Activated CD4-positive, alpha-beta T cell treated with anti-CD3 and anti-CD28 coated beads, Interleukin-2, amount 50 U/mL, for 16 hours (primary cell): ENCODE measurements at places on chromosomes 4 and X.

- no peak for DNase-seq
Measured at GRCh38 chrX:68932611-68933010, 103.8 kb downstream of the EFNB1 start.

DNA sequence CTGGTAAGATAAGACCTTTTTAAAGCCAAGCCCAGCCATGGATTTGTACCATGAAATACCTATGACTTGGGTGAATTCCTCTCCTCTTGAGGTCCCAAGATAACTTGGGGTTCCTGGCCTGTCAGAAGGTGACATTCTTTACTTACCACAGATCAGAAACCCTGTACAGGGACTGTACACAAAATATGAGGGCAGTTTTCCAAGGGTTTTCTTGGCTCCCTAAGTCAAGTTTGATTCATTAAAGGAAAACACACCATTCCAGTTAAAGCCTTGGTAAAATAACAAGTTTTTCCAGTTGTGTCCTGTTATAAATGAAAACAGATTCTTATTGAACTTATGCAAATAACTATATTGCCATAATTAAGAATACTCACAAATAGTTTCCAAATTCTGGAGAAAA is 8.2 kb downstream of the SYAP1 start:
- DNase-seq: no peak

- DNase-seq: peak; percentile 33
Measured at GRCh38 chrX:57453901-57454300, 137.9 kb upstream of the ZXDB start.

- DNase-seq: no peak
Measured at GRCh38 chr4:876780-877179, 50.9 kb upstream of the CPLX1 start.

- no peak for DNase-seq
Measured at GRCh38 chr4:145774473-145774872, 94.5 kb downstream of the C4orf51 start.

GRCh38 chr4:86848732-86849619 is at the start of gene SLC10A6:
TSS of gene SLC10A6 (minus strand) at chr4:86849384. CDS start at chr4:86849115, 269 bp downstream.
- DNase-seq: no peak

DNA sequence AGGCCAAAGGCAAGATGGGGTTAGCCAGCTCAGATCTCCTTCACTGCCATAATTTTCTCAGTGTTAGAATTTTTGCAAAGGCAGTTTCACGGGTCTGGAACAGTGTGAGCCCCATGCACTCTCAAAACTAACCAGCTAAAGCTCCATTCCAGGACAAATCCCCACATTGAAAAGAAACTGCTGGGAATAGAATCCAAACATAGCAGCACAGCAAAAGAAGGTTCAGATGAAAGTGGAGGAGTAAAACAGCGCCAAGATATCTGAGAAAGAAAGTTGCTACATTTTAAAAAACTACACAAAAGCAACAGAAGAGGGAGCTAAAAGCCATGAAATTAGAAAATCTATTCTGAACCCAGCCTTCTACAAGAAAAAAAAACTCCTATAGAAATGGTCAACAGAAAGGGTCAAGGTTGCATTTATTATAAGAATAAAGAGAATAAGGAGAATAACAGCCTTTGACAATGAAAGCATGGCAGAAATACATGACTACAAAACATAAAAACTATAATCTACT is 39.6 kb upstream of the SLC7A3 start:
- no peak for DNase-seq

- DNase-seq: no peak
Measured at GRCh38 chr4:61332693-61333092, 132.6 kb downstream of the ADGRL3 start.

- no peak for DNase-seq
Measured at GRCh38 chr4:104025251-104025650, 305.5 kb upstream of the TACR3 start.

GRCh38 chr4:64465263-64465662 is 56.0 kb upstream of the TECRL start:
- no peak for DNase-seq

GRCh38 chr4:41120297-41121217 is 93.8 kb downstream of the APBB2 start:
- DNase-seq: no peak

DNA sequence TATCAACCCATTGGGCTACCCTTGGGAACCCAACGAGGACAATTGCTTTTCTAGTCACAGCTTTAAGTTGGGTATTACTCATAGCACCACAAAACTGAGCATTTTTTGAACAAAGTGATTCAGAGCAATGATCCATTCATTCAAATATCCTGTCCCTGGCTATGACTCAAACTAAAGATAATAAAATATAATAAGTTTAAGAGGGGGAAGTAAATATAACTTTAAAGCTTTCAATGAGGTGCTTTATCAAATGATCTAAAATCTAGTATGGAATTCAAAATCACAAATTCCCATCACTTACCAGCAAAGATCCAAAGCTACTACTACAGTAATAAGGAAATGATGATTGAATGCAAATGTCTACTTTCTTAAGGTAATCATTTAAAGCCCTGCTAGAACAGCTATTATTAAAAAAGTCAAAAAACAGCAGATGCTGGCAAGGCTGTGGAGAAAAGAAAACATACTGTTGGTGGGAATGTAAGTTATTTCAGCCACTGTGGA is 39.8 kb upstream of the S100G start:
- no peak for DNase-seq

GRCh38 chr4:33296876-33297455 is 2576.8 kb downstream of the PCDH7 start:
- no peak for DNase-seq

- no peak for DNase-seq
Measured at GRCh38 chr4:137432446-137433311, 99.6 kb downstream of the PCDH18 start.
